ENCODE measurements at places on chromosomes 1 and 21. TPM values are rescaled to one million over a fixed set of nuclear protein-coding genes. Genes with fewer than 3 reads are reported as not detected.
A peak's percentile ranks its signal among the peaks of the same experiment; 100 is the strongest.

DYNLT5 gene
- total RNA-seq: 3.6 TPM

FMO3 gene
- not detected for total RNA-seq

SHISAL2A gene
- total RNA-seq: not detected

OR6N1 gene
- not detected for total RNA-seq

NPHS2 gene
- not detected for total RNA-seq

CSTB gene
- 7.5 TPM for total RNA-seq

AKR7A3 gene
- 1.2 TPM for total RNA-seq

ZNF683 gene
- not detected for total RNA-seq

TMPRSS15 gene
- not detected for total RNA-seq

- DNase-seq: no peak
Observed at GRCh38 chr21:44966135-44967081, 26.6 kb downstream of the SLX9 start.

DNA sequence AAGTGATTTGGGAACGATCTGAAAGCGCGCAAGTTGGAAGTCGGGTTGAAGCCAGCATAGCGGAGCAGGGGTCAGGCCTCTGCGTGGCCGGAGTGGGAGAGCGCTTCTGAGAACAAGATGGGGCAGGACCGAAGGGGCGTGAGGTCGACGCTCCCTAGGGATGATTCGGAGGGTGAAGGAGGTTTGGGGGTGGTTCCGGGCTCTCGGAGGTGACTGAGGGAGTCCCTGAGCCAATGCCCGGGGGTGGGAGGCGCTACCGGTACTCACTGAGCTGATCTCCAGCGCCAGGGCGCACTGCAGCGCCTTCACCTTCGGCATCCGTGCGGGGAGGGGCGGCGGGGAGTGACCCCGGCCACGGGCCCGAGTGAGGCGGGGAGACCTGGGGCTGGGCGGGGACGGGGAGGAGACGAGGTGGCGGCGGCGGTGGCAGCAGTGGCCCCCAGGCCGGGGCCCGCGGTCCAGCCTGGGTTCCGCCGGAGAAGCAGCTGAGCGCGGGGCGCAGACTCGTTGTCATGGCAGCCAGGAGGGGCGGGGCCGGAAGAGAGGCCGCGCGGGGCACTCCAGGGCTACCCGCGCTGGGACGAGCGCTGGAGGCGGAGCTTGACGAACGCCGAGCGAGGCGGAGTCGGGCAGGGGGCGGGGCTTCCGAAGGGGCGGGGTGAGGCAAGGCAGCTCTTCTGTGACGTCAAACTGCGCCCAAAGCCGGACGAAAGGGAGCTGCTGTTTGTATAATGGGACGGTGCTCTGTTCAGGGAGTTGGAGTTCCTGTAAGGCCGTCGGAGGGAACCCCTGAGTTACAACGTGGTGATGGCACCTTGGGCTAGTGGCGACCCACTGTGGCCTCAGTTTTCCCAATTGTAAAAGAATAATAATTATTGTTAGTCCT, at the start of gene SPATA6:
SPATA6 (minus strand) TSS at position 514 of the 886 bp plus-strand sequence; CDS start at position 318, 196 bp downstream.
- peak; percentile 95 for DNase-seq

- no peak for DNase-seq
Observed at GRCh38 chr1:203120325-203121153, 7.0 kb upstream of the ADORA1 start.

DNA sequence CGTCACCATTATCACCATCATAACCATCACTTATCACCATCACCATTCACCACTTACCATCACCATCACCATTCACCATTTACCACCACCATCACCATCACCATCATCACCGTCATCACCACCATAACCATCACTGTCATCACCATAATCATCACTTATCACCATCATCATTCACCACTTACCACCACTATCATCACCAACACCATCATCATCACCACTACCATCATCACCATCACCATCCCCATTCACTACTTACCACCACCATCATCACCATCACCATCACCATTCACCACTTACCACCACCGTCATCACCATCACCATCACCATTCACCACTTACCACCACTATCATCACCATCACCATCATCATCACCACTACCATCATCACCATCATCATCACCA, 151.8 kb downstream of the CAMTA1 start:
- no peak for DNase-seq

DNA sequence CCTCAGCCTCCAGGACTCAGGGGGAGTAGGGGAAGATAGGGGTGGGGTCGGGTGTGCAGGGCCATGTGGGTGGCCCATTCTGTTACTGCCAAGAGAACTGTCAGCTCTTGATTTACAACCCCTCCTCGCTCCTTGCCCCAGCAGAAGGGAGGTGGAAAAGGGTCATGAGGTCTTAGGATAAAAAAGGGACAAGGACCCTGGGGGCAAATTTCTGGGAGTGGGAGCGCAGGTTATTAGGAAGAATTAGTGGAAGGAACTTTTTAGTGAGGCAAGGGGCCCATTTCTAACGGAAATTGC, 812 bp downstream of the FAM110D start:
- no peak for DNase-seq

- no peak for DNase-seq
Observed at GRCh38 chr1:221637641-221638041, 104.2 kb downstream of the DUSP10 start.

DNA sequence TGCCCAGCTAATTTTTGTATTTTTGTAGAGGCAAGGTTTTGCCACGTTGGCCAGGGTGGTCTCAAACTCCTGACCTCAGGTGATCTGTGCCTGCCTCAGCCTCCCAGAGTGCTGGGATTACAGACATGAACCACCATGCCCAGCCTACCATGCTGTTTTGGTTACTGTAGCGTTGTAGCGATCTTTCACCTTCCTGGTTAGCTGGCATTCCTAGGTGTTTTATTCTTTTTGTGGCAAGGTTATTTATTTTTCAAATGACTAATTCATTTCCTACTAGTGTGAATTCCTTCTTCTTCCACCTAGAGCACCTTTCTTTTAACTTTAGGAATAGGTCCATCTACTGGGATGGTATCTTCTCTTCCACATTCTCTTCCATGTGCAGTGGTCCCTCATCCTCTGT, 29.3 kb downstream of the TMEM200B start:
- no peak for DNase-seq

DNA sequence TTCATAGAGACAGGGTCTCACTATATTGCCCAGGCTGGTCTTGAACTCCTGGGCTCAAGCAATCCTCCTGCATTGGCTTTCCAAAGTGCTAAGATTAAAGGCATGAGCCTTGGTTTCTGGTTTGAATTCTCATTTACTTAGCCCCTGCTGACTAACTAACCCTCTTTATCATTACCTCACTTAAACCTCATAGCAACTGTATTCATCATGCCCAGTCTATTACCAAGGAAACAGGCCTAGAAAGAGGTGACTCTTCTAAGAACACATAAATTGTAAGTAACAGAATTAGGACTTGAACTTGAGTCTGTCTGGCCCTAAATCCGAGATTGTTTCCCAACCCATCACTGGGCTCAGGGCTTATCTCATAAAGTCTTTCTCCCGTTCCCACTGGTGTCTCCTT, 44.2 kb downstream of the TMEM53 start:
- no peak for DNase-seq

- DNase-seq: no peak
Observed at GRCh38 chr1:63799307-63799706, 25.5 kb downstream of the ROR1 start.

DNA sequence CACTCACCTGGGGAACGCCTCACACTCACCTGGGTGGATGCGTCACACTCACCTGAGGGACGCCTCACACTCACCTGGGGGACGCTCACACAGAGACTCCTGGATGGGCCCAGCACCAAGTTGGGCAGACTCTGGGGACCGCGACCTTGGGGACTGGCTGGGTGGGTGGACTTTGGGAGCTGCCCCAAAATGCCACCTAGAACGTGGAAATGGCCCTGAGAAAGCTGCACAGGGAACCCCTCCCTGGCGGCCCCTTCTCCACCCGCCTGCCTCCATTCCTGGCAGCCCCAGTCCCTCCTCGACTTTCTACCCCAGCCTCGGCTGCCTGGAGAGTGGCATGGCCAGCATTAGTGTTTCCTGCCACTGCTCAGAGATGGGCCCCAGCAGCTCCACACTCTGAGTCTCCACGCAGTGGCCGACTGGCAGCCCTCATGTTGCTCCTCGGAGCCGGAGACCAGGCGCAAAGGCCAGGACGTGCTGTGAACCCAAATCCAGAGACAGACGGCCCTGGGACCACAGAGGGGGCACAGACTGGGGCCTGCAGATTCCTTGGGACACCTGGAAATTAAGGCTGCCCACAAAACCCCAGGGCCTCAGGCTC, 46.5 kb upstream of the ACTRT2 start:
- DNase-seq: no peak

- DNase-seq: no peak
Observed at GRCh38 chr1:15031251-15031933, 122.2 kb upstream of the TMEM51 start.

GRCh38 chr1:117758444-117759316, 152.8 kb downstream of the TENT5C start:
- DNase-seq: peak; percentile 51

DNA sequence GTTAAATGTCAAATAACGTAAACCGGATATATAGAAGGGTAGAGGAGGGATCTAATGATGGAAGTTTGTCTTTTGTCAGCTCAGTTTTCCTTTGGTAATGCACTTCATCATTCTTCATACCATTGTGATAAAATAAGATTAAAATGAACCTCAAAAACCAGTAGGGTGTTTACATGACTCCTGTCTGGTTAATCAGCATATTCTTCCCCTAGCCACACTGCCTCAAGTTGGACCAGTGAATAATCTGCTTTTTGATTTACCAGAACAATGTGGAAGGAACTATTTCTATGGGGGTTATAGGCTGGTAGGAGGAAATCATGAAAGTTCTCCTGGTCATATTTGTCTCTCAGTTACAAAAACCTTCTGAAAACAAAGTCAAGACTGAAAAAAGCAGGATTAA, 634.7 kb downstream of the NCAM2 start:
- DNase-seq: no peak

DNA sequence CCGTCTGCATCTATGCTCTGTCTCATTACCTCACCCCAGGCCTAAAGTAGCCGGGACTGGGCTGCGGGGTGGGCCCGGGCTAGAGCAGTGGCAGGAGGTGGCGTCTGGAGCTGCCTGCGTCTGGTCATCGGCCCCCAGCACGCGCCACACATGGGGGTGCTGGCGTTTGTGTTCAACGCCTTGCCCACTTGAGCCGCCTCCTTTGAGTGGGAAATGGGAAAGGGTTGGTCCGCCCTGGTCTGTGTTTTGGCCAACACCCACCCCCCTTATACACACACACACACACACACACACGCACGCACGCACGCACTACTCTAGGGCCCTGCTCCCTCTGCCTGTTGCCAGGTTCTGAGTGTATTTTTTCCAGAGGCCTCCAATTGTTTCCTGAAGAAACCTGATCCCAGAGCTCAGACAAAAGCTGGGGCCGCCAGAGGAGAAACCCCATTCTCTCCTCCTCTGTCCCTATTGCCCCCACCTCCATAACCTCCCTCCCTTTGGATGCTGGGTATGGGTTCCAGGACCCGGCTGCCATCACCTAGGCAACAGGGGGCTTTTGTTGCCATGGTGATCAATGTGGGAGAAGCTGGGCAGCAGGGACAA, 10.1 kb downstream of the VANGL2 start:
- DNase-seq: no peak

DNA sequence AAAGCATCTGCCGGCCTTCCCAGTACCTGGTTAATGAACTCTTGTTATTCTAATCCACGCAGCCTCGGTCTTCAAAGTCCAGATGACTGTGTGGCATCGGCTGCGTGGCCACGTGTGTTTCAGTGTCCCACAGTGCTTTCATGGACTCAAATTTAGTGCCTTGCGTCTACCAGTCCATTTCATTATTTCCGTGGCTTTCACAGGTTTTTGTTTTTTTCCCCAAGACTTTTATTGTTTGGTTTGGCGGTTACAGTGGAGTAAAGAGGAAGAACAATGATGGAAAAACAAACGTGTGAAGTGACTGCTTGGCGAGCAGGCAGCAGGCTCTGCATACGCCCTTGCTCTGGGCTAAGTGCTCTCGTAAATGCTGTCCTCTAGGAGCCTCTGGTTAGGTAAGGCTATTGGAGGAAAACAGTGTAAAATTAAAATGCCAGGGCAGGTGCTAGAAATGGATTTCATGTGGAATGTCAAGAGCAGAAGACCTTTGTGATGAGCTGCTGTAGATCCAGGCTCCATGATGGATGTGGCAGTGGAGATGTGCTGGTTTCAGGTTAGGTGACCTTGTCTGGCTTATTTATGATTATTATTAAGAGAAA, 536.3 kb downstream of the KIF26B start:
- no peak for DNase-seq

Measured in occipital lobe (tissue), 3 donors.